ENCODE measurements at places on chromosomes 3 and 15.

- DNase-seq: no peak
Measured at GRCh38 chr15:43207024-43207423, 13.8 kb downstream of the EPB42 start.

DNA sequence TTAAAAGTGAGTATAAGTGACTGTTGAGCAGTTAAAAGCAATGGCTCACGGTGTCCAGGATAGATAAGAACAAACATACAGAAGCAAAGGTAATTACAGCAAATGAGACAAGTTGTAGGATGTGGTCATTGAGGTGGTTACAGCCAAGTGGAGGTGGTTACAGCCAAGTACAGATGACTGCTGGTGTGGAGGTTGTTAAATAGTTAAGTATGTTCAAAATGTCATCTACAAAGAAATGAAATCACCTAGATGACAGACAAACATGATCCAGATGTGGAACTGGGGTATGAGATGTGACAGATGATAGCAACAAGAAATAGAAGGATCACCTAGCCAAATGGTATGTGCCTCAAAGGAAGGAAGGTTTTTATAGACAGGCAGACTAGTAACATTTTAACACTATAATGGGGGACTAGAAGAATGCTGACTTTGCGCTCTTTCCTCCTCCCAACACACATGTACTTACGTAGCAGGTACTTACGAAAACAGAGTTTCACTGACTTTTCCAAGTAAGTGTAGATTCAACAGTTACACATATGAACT, 6.8 kb upstream of the ANKRD28 start:
- DNase-seq: no peak

DNA sequence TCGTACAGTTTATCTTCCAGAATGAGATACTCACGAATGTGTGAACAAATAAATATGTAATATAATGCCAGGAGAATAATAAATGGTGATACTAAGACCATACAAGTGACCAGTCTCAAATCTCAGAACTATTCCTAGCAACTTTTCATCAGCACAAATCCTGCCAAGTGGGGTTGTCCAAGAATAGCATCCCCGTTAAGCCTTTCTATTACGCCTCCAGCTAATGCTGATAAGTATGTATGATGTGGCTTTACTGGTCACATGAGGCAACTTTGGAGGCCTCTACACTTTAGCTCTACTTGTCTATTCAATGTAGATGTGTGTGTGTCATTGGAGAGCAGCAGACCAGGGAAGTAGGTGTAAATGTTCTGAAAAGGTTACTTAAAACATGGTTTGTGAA, 129.5 kb downstream of the KCNMB2 start:
- DNase-seq: no peak

GRCh38 chr15:55496716-55497115, 11.3 kb downstream of the DNAAF4 start:
- DNase-seq: no peak

GRCh38 chr3:54846119-54846518, 81.7 kb downstream of the LRTM1 start:
- DNase-seq: no peak

GRCh38 chr3:15979495-15979894, 181.7 kb upstream of the ANKRD28 start:
- DNase-seq: no peak

GRCh38 chr15:74007820-74008371, 13.4 kb downstream of the PML start:
- DNase-seq: no peak

DNA sequence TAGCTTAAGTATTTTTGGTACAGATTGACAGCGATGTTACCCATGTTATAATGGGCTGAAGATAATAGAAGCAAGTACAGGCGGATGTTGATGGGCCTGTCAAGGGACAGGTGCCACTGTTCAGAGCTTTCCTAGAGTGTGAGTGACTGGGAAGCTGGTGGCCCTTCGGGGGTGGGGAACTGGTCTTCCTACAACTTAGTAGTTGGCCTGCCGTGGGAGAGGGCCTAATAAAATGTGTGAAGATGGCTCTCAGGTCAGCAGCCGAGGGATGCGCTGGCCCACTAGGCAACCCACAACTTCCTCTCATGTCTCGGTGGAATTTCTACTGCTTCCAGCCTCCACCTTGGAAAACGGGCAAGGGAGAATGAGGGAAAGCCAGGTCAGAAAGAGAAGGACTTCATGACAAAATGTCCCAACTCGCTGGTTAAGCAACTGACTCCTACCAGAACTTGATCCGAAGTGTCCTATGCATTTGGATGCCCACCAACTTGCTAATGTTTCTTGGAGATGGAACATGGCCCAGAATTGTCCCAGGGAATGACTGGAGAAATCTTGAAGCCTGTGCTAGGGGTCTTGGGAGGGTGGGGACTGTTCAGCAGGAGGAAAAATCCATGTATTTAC, 1.4 kb downstream of the GYG1 start:
- DNase-seq: no peak

GRCh38 chr3:75188962-75189361, 475.2 kb upstream of the FRG2C start:
- no peak for DNase-seq

Measured in NCI-H774 (cell line).